HL-60 (cell line): ENCODE measurements at places on chromosomes 16 and 17.

- no peak for DNase-seq
These were observed 603.8 kb downstream of the CDH8 start for GRCh38 chr16:61432421-61432820.

DNA sequence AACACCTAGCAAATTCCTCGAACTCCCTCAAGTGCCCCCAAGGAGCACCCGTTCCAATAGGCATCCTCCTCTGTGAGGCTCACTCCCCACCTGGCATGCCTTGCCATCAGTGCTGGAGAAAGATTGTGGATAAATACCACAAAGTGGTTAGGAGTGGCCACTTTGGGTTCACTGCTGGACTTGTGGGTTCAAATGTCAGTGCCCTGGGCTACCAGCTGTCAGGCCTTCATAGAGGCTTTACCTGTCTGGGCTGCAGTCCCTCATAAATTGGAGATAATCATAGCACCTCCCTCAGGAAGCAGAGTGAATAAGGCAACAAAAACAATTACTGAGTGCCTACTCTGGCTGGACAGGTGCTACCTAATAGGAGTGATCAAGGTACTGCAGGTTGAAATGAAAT is 1.5 kb upstream of the SYT17 start:
- DNase-seq: no peak

- DNase-seq: peak; percentile 95
These were observed 8.2 kb downstream of the RHBDF2 start for GRCh38 chr17:76492989-76493501.

- DNase-seq: no peak
These were observed 204.5 kb upstream of the CACNG5 start for GRCh38 chr17:66630379-66630778.

- DNase-seq: no peak
These were observed 1.5 kb upstream of the CDH13 start for GRCh38 chr16:82625066-82625968.

DNA sequence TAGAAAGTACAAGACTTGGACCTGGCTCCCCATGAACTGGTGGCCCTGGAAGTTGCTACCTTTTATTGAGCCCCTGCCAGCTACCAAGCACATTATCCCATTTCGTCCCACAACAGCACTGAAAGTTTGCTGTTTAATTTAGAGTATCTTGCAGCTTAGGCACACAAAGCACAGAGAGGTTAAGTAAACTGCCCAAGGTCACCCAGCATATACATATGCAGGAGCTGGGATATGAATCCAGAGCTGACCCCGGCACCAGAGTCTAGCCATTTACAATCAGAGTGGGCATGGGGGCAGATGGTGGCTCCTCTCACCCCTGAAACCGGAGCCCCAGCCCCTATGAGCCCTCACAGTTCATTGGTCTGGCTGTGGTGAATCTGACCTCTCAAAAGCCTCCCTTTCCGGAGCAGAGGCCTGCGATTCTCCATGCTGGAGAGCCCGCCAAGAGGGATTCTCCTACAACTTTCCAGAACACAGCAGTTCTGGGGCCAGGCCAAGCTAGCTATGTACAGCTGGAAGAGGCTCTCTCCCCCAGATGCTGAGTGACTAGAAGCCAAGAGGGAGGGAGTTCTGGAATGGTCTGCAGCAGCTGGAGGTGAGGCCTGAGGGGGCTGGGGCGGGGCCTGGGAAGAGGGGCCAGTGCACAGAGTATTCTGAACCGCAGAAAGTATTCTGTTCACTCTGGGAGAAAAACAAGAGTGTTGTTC is 58.3 kb downstream of the SREBF1 start:
- no peak for DNase-seq

DNA sequence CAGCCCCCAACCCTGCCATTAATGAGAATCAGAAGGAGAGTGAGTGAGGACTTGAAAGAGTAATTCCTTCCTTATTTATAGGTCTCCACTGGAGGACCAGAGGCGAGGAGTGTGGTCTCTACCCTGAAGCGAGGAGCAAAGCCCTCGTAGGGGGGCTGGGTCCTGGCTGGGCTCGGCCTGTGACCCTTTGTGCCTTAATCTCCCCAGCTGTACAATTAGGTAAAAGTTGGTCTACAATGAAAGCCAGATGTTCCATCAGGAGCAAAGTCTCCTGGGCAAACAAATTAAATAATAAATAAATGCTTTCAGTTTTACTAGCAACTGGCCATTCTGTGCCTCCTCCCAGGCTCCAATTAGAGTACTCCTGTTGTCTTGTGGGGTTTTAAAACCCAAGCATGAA is 523.5 kb upstream of the SALL1 start:
- no peak for DNase-seq

DNA sequence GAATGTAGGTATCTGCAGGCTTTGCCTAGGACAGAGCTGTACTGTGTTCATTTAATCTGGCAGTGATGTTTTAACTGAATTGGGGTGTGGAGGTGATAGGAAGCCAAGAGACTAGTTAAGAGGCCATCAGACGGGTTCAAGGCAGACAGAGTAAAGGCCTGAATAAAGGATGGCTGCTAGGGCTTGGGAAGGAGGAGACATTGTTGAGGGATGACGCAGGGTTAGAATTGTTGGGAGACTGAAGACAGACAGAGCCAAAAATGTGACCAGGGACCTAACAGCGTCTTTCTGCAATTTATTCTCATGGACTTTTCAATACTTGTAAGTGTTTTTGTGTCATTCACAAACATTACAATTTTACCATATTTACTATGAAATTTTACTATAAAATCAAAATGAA is 48.6 kb upstream of the MYH10 start:
- no peak for DNase-seq
